NCI-H69 (cell line): ENCODE measurements at places on chromosomes 2 and 18.

DNA sequence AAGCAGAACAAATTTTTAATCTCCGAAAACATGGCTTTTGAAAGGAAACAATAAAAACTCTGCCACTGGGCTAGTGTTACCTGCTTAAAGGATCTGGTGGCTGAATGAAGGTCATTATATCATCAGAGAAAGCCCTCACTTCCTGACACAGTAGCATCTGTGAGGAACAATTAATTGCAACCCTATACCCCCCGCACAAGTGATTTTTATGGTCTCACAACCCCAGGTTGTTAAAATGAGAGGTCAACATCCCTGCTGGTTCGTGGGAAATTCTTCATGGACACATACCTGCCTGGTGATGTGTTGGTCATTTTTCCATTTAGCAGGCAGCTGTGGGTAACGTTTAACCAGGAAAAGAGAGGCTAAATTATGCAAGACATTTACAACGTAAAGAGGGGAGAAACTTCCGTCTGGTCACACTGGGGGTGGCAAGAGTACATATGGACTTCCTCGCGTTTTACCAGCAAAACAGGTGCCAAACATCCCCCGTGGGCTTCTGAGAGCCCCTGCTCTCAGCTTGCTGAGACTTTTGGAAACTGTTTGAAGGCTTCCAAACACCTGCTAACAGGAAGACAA lies 29.2 kb downstream of the NIFK start:
- peak; percentile 82 for DNase-seq

DNA sequence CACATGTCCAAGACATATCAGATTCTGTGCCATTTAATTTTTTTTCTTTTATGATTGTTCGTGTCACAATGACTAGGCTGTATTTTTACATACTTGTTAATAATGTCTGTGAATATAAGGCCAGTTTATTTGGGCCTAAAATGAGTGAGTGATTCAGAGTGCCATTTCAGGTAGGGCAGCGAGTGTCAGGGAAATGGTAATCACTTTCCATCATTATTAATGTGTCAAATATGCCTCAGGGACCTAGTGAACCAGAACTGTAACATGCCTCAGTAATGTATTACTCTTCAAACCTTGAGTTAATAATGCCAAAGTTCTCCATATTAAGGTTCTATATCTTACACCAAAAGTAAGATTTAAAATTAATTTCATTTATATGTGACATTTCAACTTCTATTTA lies 8.6 kb downstream of the FAM171B start:
- DNase-seq, result peak; percentile 23

GRCh38 chr2:240053173-240054155 lies at the start of gene OR6B3:
Gene OR6B3 (minus strand): TSS chr2:240053521.
- DNase-seq, result no peak

- no peak for DNase-seq
Measured at GRCh38 chr2:15808944-15809343, 131.4 kb upstream of the MYCN start.

DNA sequence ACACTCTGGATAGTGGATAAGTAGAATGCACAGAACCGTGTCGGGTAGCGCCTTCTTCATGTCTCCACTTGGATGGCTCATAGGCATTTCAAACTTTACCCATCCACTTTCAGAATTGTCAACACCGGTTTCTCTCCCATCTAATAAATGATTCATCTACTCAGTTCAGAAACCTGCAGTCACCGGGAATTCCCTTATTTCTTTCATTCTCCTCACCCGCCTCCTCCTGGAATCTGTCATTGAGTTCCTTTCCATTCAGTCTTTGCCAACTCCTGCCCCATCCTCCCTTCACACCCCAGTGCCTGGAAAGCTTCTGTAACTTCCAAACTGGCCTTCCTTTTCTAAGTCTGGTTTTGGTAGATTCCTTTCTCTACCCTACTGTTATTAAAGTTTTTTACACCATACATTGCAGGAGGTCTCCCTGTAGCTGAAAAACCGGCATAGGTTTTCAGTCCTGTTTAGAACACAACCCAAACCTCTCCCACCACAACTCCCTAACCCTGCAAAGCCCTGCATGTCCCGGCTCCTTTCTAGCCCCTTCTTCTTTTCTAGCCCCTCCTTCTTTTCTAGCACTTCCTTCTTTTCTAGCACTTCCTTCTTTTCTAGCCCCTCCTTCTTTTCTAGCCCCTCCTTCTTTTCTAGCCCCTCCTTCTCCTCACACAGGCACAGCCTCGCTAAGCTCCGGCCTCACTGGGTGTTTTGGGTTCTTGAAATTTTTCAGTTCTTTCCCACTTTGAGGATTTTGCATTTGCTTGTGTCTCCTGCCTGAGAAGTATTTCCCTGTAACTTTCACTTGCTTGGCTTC lies 133.9 kb upstream of the KLHL14 start:
- no peak for DNase-seq

- DNase-seq, result no peak
Measured at GRCh38 chr18:56550121-56550520, 88.3 kb downstream of the TXNL1 start.

DNA sequence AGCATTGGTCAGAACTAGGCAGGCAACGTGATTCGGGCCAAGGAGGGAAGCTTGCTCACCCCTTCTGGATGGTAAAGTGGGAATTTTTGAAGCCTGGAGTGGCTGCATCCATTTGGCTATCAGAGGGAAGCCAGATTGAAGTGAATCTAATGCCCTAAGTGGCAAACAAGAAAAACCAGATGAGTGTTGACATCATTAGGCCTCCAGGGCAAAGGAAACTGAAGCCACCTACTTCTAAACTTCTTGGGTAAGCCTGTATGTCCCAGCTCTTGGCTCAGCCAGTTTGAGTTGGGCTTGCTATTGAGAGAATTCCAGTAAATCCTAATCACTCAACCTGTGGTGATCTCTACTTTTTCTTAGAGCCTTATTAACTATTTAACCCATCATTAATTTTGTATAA lies 20.9 kb downstream of the SOX11 start:
- DNase-seq, result no peak

DNA sequence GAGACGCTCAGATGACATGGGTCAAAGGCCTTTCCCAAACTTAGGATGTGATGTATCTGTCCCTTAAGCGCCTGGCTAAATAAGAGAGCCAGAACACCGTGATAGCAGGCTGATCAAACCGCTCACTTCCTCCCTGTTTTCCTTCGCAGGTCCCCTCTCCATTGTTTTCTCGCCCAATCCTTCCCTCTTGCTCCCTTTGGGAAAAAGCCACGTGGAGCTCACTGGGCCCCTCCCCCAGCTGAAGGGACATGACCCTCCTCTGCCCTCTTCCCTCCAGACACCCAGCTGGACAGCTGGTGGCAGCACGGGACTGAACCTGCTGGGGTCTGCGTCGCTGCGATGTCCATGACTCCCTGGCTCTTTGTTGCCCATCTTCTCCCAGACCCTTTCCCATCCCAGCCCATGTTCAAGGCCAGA lies 201.7 kb downstream of the TNS1 start:
- no peak for DNase-seq

DNA sequence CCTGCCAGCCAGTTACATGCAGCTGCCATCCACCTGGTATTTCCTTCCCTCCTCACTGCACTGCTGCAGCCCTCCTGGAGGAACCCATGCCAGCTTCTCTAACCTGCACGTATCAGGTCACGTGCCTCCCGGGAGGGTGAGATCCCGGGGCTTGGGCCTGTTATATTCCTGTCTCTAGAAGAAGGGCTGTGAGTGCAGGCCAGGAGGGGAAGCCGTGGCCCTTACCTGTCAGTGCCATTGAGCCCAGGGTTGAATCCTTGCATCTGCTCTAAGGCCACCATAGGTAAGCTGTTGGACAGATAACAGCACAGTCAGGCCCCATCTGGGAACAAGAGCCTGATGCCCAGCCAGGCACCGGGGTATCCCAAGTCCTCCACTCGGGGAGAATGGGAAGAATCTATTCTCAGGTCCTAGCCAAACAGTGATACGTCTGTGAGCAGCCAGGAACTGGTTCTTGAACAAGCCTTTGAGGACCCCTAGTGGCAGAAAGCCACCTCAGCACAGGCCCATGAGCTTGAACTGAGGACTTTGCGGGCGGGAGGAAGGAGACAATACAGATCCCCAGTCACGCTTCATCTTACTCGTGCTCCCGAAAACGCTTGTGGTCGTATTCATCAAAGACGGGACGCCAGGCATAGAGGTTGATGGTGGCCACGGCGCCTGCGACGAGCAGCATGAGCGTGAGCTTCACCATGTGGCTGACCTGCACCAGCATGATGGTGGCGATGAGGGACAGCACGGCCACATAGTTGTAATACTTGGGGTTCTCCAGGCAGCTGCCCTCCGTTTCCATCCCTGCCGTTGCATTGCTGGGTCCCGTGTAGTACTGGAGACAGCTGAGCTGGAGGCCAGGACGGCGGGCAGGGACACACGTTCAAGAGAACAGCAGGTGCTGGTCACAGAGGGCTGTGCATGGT lies 34.4 kb downstream of the CENPO start:
- DNase-seq, result peak; percentile 81

DNA sequence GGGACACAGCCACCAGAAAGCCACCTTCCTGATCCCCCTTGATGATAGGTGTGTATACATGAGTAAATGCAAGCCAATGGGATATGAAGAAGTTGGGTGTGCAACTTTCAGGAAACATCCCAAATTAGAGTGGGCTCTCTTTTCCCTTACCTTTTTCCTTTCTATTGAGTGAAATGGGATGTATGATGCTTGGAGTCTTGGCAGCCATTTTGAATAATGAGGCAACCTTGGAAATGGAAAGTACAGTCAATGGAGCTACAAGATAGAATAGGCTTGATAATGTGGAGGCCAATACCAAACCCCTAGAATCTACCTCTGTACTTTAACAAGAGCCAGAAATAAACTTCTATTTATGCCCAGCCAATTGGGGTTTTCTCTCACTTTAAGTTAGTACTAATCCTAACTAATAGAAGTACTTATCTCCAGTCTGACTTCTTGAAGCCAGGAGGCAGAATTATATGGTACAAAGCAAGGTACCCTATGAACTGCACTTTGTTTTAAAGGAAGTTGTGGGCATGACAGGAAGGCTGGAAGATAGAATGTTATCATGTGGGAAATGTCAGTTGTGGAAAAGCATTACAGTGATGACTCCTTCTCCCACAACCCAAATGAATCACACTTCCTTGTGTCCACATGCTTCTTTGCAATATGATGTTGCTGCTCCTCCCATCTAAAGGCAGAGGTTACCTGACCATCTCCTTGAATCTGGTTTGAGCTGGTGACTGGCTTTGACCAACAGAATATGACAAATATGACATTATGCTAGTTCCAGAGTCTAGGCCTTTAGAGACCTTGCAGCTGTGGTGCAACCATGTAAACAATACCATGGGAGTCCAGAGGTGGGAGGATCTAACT lies 12.9 kb upstream of the NABP1 start:
- DNase-seq, result no peak

- peak; percentile 25 for DNase-seq
Measured at GRCh38 chr2:24824966-24825882, 32.0 kb downstream of the CENPO start.

GRCh38 chr2:19854596-19855541 lies 46.9 kb downstream of the TTC32 start:
- no peak for DNase-seq

GRCh38 chr2:136394136-136395060 lies 276.4 kb upstream of the CXCR4 start:
- peak; percentile 4 for DNase-seq

- DNase-seq, result no peak
Measured at GRCh38 chr2:127719301-127720218, 18.3 kb downstream of the SFT2D3 start.

- DNase-seq, result no peak
Measured at GRCh38 chr2:118670838-118671237, 176.6 kb downstream of the EN1 start.

- peak; percentile 17 for DNase-seq
Measured at GRCh38 chr2:235561450-235561849, 67.6 kb downstream of the AGAP1 start.

DNA sequence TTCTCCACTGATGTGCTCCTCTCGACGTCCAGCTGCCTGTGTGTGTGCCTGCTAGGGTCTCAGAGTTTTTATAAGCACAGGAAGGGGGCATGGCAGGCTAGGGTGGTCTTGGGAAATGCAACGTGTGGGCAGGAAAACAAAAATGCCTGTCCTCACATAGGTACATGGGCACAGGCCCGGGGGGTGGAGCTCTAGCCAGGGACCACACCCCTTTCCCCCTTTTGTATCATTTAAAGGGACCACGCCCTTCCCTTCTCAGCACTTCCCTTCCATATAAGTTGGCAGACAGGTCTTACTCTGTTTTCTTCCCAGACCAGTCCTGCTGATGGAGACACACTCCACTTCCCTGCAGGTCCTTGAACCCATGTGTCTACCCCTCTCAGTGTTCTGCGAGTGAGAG lies 645.0 kb downstream of the CBLN2 start:
- peak; percentile 35 for DNase-seq

- peak; percentile 93 for DNase-seq
Measured at GRCh38 chr2:177264693-177265587, at the start of gene NFE2L2. Gene NFE2L2 (minus strand): TSS chr2:177264727. CDS start chr2:177264576, 151 bp downstream.

DNA sequence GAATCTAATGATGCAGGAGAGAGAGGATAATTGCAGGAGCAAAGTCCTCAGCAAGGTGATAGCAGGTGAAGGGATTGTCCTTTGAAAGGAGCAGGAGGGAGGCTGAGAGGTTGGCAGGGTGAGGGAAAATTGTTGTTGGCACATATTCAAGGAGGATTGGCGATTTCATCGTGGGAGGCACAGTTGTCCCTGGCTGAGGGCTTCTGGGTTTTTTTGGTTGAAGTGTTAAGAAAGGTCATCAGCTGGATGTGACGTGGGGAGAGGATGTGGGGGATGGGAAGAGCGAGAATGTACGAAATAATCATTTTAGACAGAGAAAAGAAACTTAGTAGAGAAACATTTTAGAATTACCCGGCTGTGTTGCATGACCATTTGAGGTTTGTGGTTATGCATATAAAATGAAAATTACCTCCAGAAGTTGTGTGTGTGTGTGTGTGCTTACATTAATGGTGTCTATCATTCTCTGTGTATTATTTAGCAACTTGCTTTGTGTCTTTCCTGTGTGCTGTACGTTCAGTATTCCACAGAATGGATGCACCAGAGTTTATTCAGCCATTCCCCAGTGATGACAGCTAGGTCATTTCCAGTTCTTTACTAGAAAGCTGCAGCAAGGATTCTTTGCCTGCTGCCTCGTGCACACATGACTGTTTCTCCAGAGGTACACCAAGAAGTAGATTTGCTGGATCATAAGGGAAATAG lies 67.6 kb downstream of the SDC1 start:
- peak; percentile 66 for DNase-seq

GRCh38 chr18:78828131-78828530 lies 151.5 kb upstream of the SALL3 start:
- no peak for DNase-seq

- no peak for DNase-seq
Measured at GRCh38 chr2:206535260-206535986, 92.1 kb downstream of the ADAM23 start.

DNA sequence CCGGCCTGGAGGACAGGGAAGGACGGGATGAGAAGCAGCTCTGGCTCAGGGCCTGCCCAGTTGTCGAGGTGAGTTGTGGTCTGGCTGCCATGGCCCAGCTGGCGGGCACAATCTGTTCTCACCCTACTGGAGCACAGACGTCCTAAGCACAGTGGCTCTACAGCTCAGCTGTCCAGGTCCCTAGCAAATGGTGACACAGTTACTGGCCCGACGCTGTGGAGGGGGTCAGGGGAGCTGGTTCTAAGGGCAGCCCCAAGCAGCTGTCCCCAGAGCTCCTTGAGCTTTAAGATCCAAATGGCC lies 32.9 kb downstream of the KCNK3 start:
- DNase-seq, result no peak
